ENCODE measurements at places on chromosomes 16 and 17.

DNA sequence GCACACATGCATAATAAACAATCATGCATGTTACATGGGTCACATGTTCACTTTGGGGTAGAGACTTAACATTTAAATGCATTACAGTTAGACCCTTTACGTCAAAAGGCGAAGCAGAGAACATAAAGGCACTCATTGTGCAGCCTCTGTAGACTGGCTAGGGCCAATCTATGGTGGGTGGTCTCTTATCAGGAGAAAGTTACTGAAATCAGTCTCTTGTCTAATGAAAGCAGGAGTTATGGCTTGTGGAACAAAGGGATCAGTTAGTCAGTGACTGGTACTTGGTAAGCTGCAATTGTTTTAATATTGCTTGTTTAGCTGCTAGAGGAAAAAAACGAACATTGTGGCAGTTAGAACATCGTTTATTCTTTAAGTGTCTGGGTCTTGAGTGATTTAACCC, 1.4 kb upstream of the CNEP1R1 start:
- no peak for DNase-seq

GRCh38 chr17:48198950-48199541, 91.5 kb downstream of the SNX11 start:
- DNase-seq, result no peak

GRCh38 chr16:22670551-22671041, 143.4 kb upstream of the HS3ST2 start:
- peak; percentile 54 for DNase-seq

GRCh38 chr16:54946909-54947308, 16.2 kb downstream of the IRX5 start:
- DNase-seq, result no peak

- no peak for DNase-seq
These were observed 9.6 kb upstream of the RBFOX3 start for GRCh38 chr17:79620207-79621038.

- DNase-seq, result no peak
These were observed 77.3 kb downstream of the PHKB start for GRCh38 chr16:47538472-47538871.

DNA sequence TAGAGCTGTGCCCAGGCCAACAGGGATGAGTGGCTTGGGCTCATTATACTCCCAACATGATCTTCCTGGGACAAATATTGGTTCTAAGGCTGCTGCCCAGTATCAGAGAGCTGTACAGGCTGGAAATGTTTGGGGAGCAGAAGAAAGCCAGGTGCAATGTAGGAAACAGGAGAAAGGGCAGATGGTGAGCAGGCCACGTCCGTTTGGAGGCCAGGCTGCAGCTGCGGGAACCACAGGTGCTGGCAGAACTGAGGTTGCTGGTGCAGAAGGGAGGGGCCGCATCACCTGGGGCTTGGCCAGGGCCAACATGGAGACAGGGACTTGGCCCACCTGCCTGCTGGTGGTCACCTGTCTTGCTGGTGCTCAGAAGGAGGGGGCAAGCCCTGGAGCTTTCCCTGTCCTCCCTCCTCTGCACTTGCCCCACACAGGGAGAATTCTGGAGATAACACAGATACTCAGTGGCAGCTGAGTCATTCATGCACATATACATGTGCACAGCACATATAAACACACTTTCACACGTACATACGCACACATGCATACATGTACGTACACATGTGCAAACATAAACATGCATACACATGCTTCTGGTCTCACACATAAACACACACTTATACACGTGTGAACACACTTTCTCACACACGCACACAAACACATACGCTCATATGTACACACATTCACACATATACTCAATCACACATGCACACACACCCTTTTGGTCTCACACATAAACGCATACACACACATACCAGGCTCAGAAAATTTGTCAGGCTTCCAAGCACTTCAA, 67.7 kb downstream of the WSCD1 start:
- no peak for DNase-seq

- no peak for DNase-seq
These were observed 19.8 kb upstream of the NTN1 start for GRCh38 chr17:9001559-9001958.

- DNase-seq, result no peak
These were observed 7.1 kb downstream of the IRX5 start for GRCh38 chr16:54937671-54938211.
